RWPE2 (cell line): ENCODE measurements at places on chromosomes 6 and 20.
A peak's percentile ranks its signal among the peaks of the same experiment; 100 is the strongest.

DNA sequence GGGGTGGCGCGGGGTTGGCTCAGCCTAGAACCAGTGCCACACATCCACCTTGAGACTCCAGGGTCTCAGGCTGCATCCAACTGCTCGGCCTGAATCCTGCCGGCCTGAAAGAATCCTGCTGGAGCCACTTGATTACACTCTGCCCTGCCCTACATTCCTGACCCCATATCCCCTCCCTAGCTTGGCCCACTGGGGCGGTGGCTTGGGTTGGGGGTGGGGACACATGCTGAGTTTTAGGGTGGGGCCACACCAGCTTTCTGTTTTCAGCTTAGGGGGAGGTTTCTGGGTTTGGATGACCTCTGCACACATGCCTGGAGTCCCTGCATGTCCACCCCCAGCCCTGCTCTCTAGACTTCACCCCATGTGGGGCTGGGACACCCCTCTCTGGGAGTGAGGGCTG lies 6.8 kb downstream of the ITPR3 start:
- DNase-seq = no peak
- no peaks in the 10 kb centered on the region for H3K27me3 ChIP-seq
- H3K27ac ChIP-seq = peak overlapping the region; percentile 39
- peaks cover 20% of the 10 kb centered on the region for H3K4me1 ChIP-seq
- peaks cover 77% of the 10 kb centered on the region for H3K36me3 ChIP-seq
- no peak overlapping the region for H3K4me3 ChIP-seq

GRCh38 chr20:54267483-54268003 lies 59.7 kb downstream of the PFDN4 start:
- no peaks in the 10 kb centered on the region for H3K27me3 ChIP-seq
- no peak overlapping the region for H3K27ac ChIP-seq
- H3K36me3 ChIP-seq = no peaks in the 10 kb centered on the region
- no peaks in the 10 kb centered on the region for H3K4me1 ChIP-seq

GRCh38 chr20:33561692-33562601 lies 72.1 kb downstream of the CBFA2T2 start:
- H3K4me1 ChIP-seq = peaks cover 21% of the 10 kb centered on the region
- no peaks in the 10 kb centered on the region for H3K27me3 ChIP-seq
- H3K36me3 ChIP-seq = no peaks in the 10 kb centered on the region
- no peak overlapping the region for H3K27ac ChIP-seq
- peak; percentile 92 for DNase-seq

DNA sequence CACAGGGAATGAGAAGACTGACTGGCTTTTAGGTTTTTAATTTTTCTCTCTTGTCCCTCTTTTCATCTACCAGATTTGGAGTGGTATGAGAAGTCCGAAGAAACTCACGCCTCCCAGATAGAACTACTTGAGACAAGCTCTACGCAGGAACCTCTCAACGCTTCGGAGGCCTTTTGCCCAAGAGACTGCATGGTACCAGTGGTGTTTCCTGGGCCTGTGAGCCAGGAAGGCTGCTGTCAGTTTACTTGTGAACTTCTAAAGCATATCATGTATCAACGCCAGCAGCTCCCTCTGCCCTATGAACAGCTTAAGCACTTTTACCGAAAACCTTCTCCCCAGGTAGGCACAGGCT lies 644 bp downstream of the MAD2L1BP start:
- H3K36me3 ChIP-seq = peaks cover 49% of the 10 kb centered on the region
- no peaks in the 10 kb centered on the region for H3K27me3 ChIP-seq
- peak overlapping the region; percentile 42 for H3K27ac ChIP-seq
- peak overlapping the region; percentile 49 for H3K4me3 ChIP-seq

DNA sequence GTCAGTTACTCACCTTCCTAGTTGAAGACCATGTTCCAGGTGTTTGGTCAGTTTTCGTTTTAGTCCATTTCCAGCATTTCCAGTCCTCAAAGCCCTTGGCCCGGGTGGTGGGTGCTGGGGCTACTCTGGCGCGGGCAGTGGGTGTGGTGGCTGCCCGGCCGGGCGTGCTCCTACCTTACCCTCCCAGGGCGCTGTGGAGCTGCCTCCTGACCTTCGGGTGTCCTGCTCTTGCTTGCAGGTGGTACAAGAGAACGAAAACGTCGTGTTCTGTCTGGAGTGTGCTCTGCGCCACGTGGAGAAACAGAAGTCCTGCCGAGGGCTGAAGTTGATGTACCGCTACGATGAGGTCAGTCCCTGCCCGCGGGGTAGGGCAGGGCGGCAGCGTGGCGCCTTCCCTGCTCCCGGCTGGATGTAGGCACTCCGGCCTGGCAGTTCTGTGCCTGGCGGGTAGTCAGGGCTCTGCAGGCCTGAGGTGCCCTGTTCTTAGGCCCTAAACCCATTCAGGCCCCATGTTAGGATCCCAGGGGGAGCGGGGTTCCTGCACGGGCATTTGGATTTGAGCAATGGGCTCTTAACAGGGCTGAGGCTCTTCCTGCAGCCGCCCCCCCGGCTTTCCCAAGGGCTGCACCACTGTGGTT lies 145.8 kb downstream of the DTNBP1 start:
- no peak for DNase-seq
- H3K4me3 ChIP-seq = no peak overlapping the region
- H3K27ac ChIP-seq = no peak overlapping the region
- H3K4me1 ChIP-seq = no peaks in the 10 kb centered on the region
- H3K36me3 ChIP-seq = peaks cover 22% of the 10 kb centered on the region
- no peaks in the 10 kb centered on the region for H3K27me3 ChIP-seq

- no peak overlapping the region for H3K27ac ChIP-seq
- H3K4me1 ChIP-seq = no peaks in the 10 kb centered on the region
- H3K36me3 ChIP-seq = no peaks in the 10 kb centered on the region
Observed at GRCh38 chr6:131640100-131640499, 3.0 kb downstream of the ENPP3 start.

DNA sequence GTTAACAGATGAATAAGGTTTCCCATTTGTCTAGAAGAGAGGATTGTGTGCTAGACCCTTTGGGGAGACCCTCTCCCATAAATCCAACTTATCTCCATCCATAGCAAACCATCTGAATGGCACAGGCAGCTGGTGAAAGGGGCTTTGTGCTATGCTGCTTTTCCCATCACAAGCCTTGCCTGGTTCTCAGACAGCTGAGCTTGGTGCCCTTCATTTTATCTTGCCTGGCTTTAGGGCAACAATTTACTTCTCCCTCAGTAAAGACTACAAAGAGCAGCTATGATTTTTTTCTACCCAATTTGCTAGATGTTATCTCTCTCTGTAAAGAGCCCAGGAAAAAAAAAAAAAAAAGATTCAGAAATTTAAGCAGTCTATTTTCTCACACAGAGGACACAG lies 117.0 kb upstream of the COL21A1 start:
- DNase-seq = no peak
- no peaks in the 10 kb centered on the region for H3K27me3 ChIP-seq
- no peak overlapping the region for H3K4me3 ChIP-seq
- H3K36me3 ChIP-seq = no peaks in the 10 kb centered on the region

DNA sequence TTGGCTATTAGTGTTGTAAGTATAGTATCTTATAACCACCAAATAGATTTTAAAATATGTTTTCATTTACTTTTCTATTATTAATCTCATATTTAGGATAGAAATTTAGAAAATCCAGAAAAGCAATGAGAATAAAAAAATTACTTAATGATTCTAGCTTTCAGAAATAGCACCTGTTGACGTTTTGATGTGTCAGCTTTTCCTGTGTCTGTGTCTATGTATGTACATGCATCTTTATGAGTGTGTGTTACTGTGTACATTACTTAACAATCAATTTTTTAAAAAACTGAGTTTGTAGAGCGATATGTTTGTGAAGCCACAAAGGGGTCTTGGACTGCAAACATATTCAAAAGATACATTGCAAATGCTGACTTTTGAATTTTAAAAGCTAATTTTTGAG lies 526.9 kb downstream of the BCKDHB start:
- H3K27me3 ChIP-seq = no peaks in the 10 kb centered on the region
- DNase-seq = no peak
- H3K27ac ChIP-seq = no peak overlapping the region
- no peaks in the 10 kb centered on the region for H3K36me3 ChIP-seq
- peaks cover 4% of the 10 kb centered on the region for H3K4me1 ChIP-seq

DNA sequence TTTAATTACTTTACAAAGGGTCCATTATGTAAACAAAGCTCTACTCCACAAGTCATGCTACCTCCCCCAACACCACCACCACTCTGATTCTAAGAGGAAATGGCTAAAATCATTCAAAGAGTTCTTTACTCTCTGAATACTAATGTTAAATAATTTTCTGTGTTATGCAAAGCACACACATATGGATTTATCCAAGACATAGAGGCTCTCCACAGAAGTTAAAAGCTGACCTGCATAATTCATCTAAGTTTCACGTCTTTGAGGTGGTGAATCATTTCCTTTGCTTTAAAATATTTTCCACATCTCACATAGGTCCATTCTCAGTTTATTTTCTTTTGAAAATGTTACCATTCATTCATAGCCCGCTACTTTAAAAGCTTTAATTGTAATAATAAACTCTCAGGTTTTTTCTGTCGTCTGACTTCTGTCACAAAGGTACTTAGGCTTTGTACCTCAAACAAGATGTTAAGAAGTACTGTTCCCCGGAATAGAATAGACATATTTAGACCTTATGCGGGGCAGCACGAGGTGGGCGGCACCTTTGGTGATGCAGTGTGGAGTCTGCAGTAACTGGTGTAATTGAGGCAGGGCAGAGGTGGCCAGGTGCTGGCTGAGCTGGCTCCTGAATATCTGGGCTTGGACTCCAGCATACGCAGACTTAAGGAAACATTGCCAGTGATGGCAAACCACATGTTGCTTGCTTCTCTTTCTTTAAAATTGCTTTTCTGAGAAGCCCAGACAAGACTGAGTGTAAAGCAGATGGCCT lies 55.8 kb downstream of the KIF6 start:
- H3K27ac ChIP-seq = no peak overlapping the region
- DNase-seq = no peak
- no peak overlapping the region for H3K4me3 ChIP-seq
- H3K4me1 ChIP-seq = no peaks in the 10 kb centered on the region
- no peaks in the 10 kb centered on the region for H3K36me3 ChIP-seq
- peaks cover 6% of the 10 kb centered on the region for H3K27me3 ChIP-seq

GRCh38 chr20:14643146-14643545 lies 305.7 kb upstream of the FLRT3 start:
- no peak overlapping the region for H3K4me3 ChIP-seq
- no peak overlapping the region for H3K27ac ChIP-seq
- DNase-seq = no peak
- H3K36me3 ChIP-seq = no peaks in the 10 kb centered on the region
- no peaks in the 10 kb centered on the region for H3K27me3 ChIP-seq

GRCh38 chr6:98454809-98455322 lies 379.5 kb upstream of the POU3F2 start:
- H3K4me3 ChIP-seq = no peak overlapping the region
- no peaks in the 10 kb centered on the region for H3K4me1 ChIP-seq
- no peak for DNase-seq

- H3K4me3 ChIP-seq = no peak overlapping the region
- no peaks in the 10 kb centered on the region for H3K36me3 ChIP-seq
- H3K27me3 ChIP-seq = no peaks in the 10 kb centered on the region
- no peaks in the 10 kb centered on the region for H3K4me1 ChIP-seq
- no peak overlapping the region for H3K27ac ChIP-seq
Observed at GRCh38 chr6:1562171-1562955, 47.4 kb upstream of the FOXC1 start.

GRCh38 chr20:54382419-54382818 lies 93.0 kb upstream of the DOK5 start:
- H3K4me3 ChIP-seq = no peak overlapping the region
- no peaks in the 10 kb centered on the region for H3K4me1 ChIP-seq
- H3K27ac ChIP-seq = no peak overlapping the region
- H3K36me3 ChIP-seq = no peaks in the 10 kb centered on the region

- no peaks in the 10 kb centered on the region for H3K36me3 ChIP-seq
- H3K4me1 ChIP-seq = peaks cover 15% of the 10 kb centered on the region
- no peak overlapping the region for H3K4me3 ChIP-seq
- H3K27me3 ChIP-seq = no peaks in the 10 kb centered on the region
- H3K27ac ChIP-seq = no peak overlapping the region
Observed at GRCh38 chr20:34012735-34013134, 19.0 kb downstream of the RALY start.

DNA sequence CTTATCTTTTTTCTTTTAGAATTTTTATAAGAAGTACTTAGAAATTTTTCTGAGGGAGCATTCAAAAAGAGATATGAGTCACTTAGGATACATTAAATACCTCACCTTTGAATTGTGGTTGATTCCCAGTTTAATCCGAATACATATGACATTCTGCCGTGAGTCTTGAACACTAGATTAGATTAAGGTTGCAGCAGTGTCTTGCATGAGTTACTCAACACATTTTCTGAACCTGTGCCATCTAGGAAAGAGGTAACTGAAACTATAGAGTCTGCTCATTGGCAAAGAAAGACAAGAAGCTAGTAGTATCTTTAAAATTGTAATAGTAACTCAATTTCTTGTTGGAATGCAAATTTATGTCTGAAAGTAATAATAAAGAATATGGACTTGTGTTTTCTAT lies 14.9 kb downstream of the PEX3 start:
- no peak overlapping the region for H3K4me3 ChIP-seq
- peaks cover 41% of the 10 kb centered on the region for H3K36me3 ChIP-seq
- peaks cover 9% of the 10 kb centered on the region for H3K4me1 ChIP-seq
- H3K27me3 ChIP-seq = no peaks in the 10 kb centered on the region
- no peak overlapping the region for H3K27ac ChIP-seq

GRCh38 chr6:111478064-111478476 lies 4.9 kb downstream of the REV3L start:
- peak overlapping the region; percentile 46 for H3K27ac ChIP-seq
- no peaks in the 10 kb centered on the region for H3K27me3 ChIP-seq
- H3K36me3 ChIP-seq = 0 out of 2 replicates have a peak, but pooled peaks cover 7% of the 10 kb centered on the region
- peaks cover 38% of the 10 kb centered on the region for H3K4me1 ChIP-seq
- no peak overlapping the region for H3K4me3 ChIP-seq

DNA sequence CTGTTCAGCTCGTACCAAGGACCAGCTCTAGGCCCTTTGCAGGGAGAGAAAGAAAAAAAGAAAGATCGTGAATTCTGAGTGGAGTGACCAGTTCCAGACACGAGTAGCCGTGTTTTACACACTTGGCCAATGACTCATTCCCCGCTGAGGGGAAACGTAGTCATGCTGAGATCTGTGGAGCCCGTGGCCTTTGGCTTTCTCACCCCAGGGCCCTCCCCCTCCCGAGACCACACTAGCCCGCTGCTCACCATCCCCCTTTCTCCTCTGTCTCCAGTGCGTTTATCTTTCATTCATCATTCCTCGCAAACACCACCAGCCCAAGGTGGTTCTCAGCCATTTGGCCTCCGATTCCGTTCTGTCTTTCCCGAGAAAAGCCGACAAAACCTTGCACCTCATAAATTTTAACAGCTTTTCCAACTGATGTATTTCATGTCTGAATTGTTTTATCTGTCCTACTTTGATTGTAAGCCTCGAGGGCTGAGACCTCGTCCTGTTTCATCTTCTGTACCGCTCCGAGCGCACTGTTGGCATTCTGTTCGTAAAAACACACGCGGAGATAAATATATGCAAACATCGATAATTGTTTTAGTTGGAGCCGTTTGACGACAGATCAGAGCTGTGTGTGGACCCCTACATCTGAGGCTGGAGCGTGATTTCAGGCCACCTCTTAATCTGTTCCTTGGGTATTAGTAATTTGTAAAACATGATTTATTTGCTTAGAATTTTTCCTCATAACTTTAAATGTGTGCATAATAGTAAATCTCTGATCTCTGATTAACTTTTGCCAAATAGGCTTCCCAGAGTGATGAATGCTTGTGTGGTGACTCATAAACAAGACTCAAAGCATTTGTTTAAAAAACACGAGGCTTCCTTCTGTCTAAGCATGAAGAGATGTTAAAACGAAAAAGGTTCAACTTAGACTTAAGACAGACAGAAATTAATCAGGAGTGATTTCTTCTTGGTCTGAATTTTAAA lies 336.6 kb downstream of the CDH4 start:
- H3K36me3 ChIP-seq = no peaks in the 10 kb centered on the region
- DNase-seq = no peak
- H3K4me1 ChIP-seq = peaks cover 18% of the 10 kb centered on the region
- peak overlapping the region; percentile 67 for H3K27ac ChIP-seq
- no peak overlapping the region for H3K4me3 ChIP-seq
- H3K27me3 ChIP-seq = no peaks in the 10 kb centered on the region

GRCh38 chr6:158150701-158151100 lies 17.4 kb downstream of the SERAC1 start:
- 0 out of 2 replicates have a peak, but pooled peaks cover 4% of the 10 kb centered on the region for H3K36me3 ChIP-seq
- no peak overlapping the region for H3K27ac ChIP-seq
- H3K4me1 ChIP-seq = peaks cover 21% of the 10 kb centered on the region
- no peaks in the 10 kb centered on the region for H3K27me3 ChIP-seq
